ENCODE measurements at places on chromosomes 6 and 20.
A peak's percentile ranks its signal among the peaks of the same experiment; 100 is the strongest.

DNA sequence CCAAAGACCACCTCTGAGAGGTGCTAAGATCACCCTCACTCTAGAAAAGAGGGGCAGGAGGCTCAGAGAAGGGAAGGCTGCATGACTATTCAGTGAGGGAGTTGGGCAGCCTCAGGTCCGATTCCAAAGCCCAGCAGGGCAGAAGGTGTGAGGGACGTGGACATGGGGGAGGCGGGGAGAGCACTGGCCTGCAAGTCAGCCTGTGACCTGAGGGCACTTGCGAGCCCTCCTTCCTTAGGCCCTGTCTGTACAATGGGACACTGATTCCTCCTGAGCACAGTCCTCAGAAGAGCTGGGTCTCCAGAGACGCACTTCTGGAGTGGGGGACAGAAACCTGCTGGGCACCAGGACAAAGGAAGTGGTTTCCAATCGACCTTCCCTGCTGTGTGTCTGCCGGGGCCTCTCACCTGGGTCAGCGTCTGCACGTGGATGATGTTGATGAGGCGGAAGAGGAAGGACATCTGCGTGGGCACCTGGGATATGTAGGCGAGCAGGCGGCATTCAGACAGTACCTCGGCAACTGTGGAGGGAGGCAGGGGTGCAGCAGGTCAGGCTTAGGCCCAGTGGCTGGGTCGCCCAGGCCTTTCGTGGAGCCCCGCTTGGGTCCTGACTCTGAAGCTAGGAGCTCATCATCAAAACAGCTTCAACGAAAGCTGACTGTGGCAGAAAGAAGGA is 48.5 kb downstream of the MYH7B start:
- no peak for DNase-seq

DNA sequence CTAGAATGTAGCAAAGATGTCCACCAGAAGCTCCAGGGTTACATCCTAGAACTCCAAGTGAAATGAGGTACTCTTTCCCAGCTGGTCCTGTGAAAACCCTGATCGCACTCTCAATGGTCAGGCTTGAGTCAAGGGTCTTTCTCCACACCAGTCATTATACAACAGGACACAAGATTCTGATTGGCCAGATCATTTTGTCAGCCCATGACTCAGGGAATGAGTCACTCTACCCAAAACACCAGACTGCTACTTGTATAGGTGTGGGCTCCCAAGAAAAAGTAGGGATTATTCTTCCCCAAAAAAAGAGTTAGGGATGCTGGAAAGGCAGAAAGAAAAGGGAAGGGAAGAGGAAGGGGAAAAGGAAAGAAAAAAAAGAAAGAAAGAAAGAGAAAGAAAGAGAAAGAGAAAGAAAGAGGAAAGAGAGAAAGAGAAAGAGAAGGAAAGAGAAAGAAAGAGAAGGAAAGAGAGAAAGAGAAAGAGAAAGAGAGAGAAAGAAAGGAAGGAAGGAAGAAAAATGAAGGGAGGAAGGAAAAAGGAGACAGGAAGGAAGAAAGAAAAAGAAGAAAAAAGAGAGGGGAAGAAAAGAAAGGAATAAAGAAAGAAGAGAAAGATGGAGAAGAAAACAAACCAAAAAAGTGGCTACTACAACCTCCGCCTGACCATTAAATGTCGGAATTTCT is 30.5 kb downstream of the ANKEF1 start:
- no peak for DNase-seq

- no peak for DNase-seq
Observed at GRCh38 chr20:6012179-6012578, 41.7 kb downstream of the LRRN4 start.

GRCh38 chr20:54337144-54337543 is 129.3 kb downstream of the PFDN4 start:
- no peak for DNase-seq

GRCh38 chr20:17601957-17602356 is 32.1 kb downstream of the DSTN start:
- no peak for DNase-seq

DNA sequence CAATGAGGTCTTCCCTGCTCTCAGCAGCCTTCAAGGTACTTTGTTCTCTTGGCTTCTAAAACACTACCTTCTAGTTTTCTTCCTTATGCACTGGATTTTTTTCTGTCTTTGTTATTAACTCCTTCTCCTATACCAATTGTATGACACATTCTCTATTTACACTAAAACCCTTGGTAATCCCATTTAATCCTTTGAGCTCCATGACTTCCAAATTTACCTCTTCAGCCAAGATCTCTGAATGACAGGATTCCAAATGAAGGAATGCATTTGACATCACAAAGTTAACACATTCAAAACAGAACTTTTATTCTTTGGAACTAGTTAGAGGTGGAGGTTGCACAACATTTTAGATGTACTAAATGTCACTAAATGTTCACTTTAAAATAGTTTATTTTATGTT is 86.6 kb upstream of the SAMD5 start:
- DNase-seq = no peak

GRCh38 chr20:4971064-4971463 is 30.2 kb downstream of the SLC23A2 start:
- no peak for DNase-seq

DNA sequence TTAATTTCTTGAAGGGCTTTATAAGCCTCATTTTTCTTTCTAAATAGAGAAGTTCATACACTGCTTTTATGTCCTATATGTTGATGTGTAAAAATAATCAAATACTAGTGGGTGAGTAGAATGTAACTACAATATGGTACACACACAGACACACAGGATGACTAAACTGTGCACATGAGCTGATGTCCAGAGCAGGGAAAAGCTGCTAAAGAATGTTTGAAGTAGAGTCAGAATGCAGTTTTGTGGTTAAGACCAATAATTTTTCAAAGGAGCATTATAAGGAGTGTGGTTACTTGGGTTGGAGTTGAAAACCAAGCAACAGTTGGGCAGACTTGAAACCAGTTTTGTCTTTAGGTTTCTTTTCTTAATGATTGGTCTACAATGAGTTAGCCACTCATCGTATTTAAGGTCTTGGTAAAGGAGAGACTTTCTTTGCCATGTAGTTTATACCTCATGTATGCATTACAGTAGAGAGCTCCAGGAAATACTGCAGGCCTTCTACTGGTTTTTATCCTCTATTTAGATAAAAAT is 196.6 kb downstream of the ESR1 start:
- DNase-seq = no peak

GRCh38 chr6:26045065-26045927 is 41.9 kb upstream of the HFE start:
- DNase-seq = peak; percentile 84
